ENCODE measurements at places on chromosomes 11 and 22.

- no peak for DNase-seq
These were observed 113.5 kb downstream of the GUCY1A2 start for GRCh38 chr11:106904826-106905225.

GRCh38 chr11:35763765-35764164 lies 101.2 kb downstream of the TRIM44 start:
- DNase-seq: no peak

DNA sequence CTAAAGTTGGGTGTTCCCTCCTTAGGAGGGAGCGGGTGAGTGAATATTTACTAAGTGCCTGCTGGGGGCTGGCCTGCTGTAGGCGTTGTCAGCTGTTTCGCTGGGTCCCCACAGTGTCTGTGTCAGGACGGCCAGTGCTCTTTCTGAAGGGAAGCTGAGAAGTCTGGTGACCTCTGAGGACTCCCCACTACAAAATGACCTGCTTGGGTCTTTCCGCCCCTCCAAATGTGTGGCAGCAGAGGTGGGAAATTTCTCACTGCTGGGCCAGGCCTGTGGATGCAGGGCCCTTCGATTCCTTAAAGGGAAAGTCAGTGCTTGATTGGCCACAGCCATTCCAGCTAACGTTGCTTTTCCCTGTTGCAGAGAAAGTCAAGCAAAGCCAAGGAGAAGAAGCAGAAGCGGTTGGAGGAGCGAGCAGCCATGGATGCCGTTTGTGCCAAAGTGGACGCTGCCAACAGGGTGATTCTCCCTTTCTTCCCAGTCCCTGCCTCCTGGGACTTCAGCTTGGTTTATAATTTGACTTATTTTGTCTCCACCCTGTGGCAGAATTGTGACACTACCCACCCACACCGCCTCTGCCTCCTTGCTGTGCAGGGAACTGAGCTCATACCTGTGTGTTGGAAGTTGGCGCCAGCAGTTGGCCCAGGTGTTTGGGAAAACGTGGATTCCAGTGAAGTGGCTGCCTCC lies 6.8 kb downstream of the NAA40 start:
- peak; percentile 12 for DNase-seq

- DNase-seq: no peak
These were observed 1.2 kb downstream of the P2RY6 start for GRCh38 chr11:73273222-73273895.

DNA sequence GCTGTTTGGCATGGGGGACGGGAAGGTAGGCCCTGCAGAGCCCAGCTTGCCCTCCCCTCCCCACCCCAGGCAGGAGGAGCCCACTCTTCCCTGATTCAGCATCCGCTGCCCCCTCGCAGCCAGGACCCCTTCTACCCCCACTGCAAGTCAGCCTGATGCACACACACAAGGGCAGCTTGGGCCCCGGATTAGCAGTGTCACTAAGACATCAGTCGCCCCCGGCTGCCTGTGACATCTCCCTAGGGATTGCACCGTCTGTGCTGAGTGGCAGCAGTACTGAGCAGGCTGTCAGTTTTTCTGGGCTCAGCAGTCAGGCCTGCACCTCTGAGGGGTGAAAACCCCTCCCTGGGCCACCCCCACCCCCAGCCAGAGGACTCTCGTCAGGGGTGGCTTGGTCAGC lies 30.4 kb upstream of the SYT7 start:
- DNase-seq: no peak

GRCh38 chr11:3946455-3947017 lies 91.1 kb downstream of the STIM1 start:
- DNase-seq: no peak

- no peak for DNase-seq
These were observed 23.7 kb upstream of the SORL1-AS1 start for GRCh38 chr11:121476379-121477032.

DNA sequence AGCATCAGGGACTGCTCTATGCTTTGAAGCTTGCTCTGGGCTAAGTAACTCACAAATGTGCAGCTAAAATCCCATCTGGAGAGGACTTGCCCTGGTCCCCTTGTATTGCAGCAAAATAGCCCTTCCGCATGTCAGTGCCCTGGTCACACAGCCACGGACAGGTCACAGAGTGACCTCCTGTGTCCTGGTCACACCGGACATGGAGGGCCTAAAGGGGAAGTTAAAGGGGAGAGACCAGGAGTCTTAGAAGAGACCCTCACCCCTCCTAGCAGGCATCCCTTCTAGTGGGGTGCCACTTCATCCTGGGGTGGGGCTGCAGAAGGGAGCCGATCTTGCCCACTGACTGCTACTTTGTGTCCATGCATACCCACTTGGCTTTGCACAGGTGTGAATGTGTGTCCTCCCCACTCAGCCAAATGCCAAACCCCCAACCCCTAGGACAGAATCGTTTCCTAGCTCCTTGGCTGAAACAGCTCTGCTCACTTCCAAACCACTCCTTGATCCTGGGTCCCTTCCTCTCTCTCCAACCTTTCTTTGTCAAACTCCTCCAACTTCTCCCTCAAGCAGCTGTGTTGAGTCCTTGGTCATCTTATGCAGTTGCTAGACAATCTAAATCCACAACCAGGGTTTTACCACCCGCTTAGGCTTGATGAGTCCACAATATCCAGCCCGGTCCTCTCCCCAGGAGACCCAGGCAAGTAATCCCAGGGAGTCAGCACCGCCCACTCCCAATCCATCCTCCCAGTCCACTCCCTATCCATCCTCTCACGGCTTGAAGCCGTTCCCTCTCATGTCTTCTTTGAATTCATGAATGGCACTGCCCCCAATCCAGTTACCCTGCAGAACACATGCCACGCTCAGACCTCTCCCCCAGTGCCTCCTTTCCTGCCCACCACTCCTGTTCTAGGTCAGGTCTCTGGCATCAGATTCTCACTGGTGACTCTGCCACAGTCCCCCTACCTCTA lies 3.3 kb upstream of the FXYD6 start:
- DNase-seq: no peak

GRCh38 chr22:26395926-26396325 lies 33.1 kb upstream of the ASPHD2 start:
- no peak for DNase-seq

DNA sequence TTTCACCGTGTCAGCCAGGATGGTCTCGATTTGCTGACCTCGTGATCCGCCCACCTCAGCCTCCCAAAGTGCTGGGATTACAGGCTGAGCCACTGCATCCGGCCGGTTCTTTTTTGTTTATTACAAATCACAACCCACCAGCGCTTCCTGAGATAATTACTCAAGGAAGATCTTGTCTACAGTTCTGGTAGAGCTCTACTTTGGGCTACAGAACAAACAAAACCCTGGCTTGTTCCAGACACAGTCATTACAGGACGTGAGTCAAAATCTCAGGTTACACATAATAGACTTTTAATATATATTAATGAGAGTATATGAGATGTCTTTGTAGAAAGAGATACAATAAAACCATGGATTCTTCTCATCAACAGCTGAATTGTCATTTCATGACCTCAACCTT lies 42.8 kb upstream of the NUP50 start:
- DNase-seq: no peak

DNA sequence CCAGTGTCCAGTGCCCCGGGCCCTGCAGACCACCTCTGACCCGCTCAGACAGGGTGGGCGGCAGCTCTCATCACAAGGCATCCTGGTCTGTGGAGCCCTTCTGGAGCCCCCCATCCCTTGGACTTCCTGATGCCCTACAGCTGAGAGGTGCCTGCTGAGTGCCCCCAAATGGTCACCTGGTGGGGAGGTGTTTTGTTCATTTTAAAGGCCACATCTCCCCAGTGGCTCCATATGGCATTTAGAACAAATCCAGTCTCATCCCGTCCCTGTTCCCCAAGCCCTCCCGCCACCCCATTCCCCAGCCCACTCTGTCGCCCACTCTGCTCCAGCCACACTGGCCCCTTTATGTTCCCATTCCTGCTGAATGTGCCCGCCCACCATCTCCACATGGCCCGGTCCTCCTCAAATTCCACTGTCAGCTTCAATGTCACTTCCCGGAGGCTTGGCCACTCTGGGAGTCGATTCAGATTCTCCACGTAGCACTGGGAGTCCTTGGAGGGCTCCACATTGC lies 32.8 kb downstream of the OSBPL5 start:
- DNase-seq: no peak

DNA sequence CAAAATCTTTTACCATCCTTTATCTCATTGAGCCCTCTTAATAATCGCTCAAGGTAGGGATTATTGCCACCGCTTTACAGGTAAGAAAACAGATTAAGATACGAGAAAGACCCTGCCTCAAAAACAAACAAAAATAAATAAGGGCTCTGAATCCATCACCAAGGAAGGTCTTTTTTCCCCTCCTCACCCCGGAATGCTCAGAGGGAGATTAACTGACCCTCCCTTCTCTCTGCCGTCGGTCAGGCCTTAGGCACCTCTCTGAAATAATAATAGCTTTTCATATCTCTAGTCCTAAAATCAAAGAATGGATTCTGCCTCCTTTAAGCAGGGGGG lies 620 bp upstream of the ATG2A start:
- DNase-seq: no peak

GRCh38 chr22:22120160-22120559 lies 124.4 kb upstream of the VPREB1 start:
- no peak for DNase-seq

- DNase-seq: no peak
These were observed 122.6 kb downstream of the SIK3 start for GRCh38 chr11:116975661-116976060.

DNA sequence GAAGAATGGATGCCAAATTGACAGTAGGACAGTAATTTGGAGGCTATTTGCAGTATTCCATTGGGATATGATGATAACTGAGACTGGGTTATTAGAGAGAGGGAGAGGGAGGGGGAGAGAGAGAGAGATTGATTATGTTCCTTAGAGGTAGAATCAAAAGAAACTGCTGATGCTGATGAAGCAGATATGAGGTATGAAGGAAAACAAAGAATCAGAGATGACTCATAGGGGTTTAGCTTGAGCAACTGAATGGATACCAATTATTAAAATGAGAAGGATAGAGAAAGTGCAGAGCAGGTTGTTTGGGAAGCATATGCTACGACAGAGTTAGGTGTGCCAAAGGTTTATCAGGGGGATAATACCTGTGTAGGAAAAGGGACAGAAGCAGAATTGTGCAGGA lies 12.8 kb upstream of the NUCB2 start:
- no peak for DNase-seq

- DNase-seq: no peak
These were observed 49.8 kb upstream of the GAB2 start for GRCh38 chr11:78467370-78467769.

DNA sequence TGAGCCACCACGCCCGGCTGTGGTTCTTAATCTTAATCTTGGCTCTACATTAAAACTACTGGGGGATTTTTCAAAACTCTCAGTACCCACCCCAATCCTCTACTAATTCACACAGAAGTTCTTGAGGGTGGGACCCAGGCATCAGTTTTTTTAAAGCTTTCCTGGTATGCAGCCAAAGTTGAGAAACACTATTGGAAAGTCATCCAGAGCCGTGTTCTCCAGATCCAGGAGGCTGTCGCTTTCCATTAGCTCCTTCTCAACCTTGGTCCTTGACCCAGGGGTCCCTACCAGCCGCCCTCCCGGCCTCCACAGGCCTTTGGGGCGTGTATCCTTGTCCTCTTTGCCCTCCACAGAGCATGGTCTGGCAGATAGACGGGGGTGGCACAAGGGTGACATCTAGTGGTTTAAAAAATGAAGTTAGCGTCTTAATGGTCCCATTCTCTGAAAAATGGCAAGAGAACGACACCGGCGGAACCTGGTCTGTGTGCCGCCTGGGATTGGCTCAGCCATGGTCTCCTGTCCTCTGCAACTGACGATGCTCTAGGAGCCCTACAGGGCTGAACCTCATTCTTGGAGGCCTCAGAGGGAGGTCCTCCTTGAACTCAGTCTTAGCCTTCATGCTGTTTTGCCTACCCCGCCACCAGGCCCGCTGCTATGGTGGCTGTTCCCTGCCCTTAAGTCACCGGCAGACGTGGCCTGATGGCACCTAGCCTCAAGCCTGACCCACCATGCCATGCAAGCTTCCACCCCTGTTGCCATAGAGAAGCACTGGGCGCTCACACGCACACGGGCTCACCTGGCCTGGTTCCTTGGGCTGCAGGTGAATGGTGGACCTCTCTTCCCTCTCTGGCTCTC lies 152.0 kb upstream of the SYN3 start:
- DNase-seq: no peak

DNA sequence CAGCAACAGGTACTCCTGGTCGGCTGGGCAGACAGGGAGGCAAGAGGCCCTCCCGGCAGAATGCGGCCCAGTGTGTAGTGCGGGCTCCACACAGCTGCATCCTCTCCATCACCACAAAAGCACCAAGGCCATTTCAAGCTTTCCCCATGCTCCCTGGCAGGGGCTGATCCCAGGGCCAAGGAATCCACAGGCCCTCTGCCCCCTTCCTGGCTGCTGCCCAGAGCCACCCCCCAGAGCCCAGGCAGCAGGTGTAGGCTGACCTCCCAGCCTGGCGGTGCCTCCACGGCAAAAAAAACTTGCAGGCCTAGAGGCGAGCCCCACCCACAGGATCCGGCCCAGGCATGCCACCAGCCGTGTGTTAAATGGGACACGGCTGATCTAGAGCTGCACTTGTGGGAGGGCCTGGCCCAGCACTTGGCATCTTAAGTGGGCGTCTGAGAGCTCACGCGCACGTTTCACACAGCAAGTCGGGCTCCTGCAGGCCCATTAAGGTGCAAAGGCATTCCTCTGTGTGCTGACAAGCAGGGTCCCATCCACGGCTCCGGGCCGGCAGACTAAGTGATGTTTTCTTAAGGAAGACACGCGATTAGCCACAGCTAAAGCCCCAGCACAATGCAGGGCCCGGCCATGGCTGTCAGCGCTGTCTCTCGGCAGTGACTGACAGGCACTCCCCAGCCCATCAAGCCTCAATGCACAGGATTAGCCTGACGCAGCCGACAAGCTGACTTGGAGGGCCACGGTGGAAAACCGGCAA lies 19.8 kb upstream of the GNB1L start:
- peak; percentile 47 for DNase-seq

GRCh38 chr22:24067587-24068376 lies 56.7 kb downstream of the CABIN1 start:
- DNase-seq: no peak

- no peak for DNase-seq
These were observed 1.9 kb downstream of the MMP8 start for GRCh38 chr11:102722821-102723220.

- no peak for DNase-seq
These were observed 892.4 kb downstream of the KCNA4 start for GRCh38 chr11:29124470-29124869.

GRCh38 chr22:20721409-20722218 lies 52.3 kb upstream of the SERPIND1 start:
- no peak for DNase-seq

GRCh38 chr22:48975886-48976285 lies 851.8 kb downstream of the BRD1 start:
- DNase-seq: no peak

GRCh38 chr11:27471589-27472397 lies 797 bp downstream of the LGR4 start:
- DNase-seq: no peak

GRCh38 chr11:76151556-76152085 lies 54.7 kb downstream of the WNT11 start:
- no peak for DNase-seq

GRCh38 chr22:18113680-18114394 lies 3.2 kb downstream of the TUBA8 start:
- no peak for DNase-seq

DNA sequence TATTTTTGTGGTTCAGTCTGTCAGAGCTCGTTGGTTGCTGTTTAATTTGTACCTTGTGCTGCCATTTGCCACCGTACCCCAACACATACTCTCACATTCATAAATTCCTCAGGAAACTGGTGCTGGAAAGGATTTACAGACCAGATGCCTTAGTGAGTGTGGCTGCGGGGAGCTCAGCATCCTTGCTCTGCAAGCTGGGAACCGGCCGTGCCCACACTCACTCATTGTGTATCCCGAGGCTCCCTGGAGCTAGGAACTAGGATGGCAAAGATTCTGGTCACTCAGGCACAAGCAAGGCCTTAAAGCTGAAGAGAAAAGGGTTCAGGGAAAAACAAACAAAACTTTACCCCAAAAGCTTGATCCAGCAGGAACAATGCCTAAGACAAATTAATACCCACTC lies 64.6 kb upstream of the TTC12 start:
- DNase-seq: no peak
